Heart left ventricle (tissue), 16 donors: ENCODE measurements at places on chromosomes 16 and 17. TPM values are rescaled to one million over a fixed set of nuclear protein-coding genes. Genes with fewer than 3 reads are reported as not detected.
A peak's percentile ranks its signal among the peaks of the same experiment; 100 is the strongest.

MXRA7 gene
- polyA plus RNA-seq: 240 TPM

CBX8 gene
- 3.6 TPM for polyA plus RNA-seq

CPNE7 gene
- 0.50 TPM for polyA plus RNA-seq

CD300LF gene
- polyA plus RNA-seq: 0.15 TPM

RPH3AL gene
- polyA plus RNA-seq: 4.3 TPM

DNA sequence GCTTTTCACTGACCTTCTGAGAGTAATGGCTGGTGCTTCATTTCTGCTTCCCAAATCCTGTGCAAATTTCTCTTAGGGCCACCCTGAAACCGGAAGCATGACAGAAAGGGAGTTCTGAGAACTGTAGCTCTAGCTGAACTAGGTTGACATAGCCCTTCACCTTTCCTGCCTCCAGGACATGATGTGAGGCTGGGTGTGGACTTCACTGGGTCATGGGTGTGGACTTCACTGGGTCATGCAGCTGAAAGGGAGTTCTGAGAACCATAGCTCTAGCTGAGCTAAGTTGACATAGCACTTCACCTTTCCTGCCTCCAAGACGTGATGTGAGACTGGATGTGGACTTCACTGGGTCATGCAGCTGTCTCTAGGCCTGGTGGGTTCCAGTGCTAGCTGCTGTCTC, 54.3 kb upstream of the NLRP1 start:
- DNase-seq: no peak

GRCh38 chr17:30376621-30377452, 1.9 kb upstream of the CPD start:
- no peak for DNase-seq

GRCh38 chr17:48873209-48873608, 19.4 kb upstream of the ATP5MC1 start:
- peak; percentile 56 for DNase-seq

- no peak for DNase-seq
These were observed 519.4 kb upstream of the WSB1 start for GRCh38 chr17:26774291-26775218.

GRCh38 chr17:60372790-60373483, 19.0 kb downstream of the USP32 start:
- no peak for DNase-seq

DNA sequence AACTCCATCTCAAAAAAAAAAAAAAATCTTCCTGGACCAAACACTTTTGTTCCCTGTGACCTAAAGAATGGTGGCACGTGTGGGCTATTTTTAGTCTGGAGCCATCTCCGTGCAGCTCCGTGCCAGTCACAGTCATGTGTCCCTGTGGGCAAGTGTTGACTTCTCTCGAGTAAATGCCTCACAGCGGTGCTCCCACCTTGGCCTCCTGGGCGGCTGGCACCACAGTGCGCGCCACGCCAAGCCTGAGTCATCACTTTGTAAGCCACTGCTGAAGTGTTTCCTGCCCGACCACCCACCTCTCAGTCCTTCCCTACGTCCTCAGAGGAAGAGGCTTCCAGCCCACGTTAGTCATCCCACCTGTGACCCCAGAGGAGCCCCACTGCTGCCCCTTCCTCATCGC, 10.9 kb upstream of the HEXD start:
- DNase-seq: peak; percentile 75

DNA sequence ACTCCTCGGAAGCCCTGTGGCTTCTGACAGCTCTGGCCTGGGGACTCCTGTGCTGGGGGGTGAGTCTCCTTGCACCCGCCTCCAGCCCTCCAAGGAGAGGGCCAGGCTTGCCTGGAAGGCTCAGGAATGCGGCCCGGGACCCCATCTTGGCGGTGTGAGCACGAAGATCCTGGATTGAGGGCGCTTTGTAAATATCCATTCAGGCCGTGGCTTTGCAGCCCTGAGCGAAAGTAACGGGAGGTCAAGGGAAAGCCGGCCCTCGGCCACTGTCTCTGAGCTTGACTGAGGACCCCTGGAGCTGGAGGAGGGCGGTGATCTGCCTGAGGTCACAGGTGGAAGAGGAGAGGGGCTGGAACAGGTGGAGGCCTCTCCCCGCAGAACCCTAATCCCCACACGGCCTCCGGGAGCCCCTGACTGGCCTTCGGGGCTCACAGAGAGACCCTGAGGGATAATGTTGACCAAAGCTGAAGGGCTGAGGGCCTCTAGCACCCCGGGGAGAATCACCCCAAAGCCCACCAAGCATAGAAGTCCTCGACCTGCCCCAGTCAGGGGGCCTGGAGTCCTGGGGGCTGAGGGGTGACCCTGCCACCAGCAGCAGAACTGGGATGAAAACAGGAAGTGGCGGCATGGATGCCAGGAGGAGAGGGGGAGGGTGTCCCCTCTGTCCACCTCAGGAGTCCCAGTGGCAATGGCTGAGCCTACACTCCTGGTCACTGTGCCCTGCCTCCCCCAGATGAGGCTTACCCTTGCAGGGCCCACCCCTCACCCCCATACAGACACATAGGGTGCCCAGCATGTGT, 8.3 kb upstream of the RASD1 start:
- DNase-seq: no peak

DNA sequence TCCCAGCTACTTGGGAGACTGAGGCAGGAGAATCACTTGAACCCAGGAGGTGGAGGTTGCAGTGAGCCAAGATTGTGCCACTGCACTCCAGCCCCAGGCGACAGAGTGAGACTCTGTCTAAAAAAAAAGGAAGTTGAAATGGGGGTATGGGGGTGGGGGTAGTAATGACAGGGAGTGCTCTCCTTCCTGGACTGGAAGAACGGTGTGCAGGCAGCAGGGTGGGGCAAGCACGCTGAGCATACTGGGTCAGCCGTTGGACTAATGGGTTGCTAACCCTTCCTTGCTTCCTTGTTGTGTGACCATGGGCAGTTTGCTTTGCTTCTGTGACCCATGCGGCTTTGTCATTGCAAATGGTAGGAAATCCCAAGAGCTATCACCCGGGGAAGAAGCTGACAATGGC, 16.5 kb downstream of the KATNIP start:
- DNase-seq: no peak

GRCh38 chr17:80308692-80309517, 48.3 kb downstream of the RNF213 start:
- no peak for DNase-seq

GRCh38 chr16:6611535-6611934, 721.1 kb upstream of the RBFOX1 start:
- no peak for DNase-seq
